ENCODE measurements at places on chromosomes 16 and 17.

GRCh38 chr16:11977376-11978041, 975 bp downstream of the SNX29 start:
- no peak for DNase-seq

- DNase-seq = no peak
Measured at GRCh38 chr16:55622272-55622671, 33.5 kb upstream of the SLC6A2 start.

DNA sequence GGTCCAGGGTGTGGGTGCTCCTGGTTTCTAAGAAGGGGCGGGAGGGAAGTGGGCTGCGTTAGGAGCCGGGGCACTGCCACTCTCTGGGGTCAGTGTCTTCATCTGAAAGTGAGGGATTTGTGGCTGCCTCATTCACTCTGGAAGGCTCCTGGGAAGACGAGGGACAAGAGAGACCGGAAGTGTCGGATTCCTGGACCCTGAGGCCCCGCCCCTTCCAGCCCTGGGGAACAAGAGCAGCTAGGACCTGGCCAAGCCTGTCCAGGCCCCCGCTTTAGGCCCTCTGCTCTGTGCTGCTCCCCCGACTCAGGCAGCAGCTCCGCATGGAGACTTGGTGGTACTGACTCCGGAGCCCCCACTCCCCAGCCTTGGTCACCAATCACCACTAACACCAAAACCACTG, 6.5 kb downstream of the LGALS3BP start:
- no peak for DNase-seq

DNA sequence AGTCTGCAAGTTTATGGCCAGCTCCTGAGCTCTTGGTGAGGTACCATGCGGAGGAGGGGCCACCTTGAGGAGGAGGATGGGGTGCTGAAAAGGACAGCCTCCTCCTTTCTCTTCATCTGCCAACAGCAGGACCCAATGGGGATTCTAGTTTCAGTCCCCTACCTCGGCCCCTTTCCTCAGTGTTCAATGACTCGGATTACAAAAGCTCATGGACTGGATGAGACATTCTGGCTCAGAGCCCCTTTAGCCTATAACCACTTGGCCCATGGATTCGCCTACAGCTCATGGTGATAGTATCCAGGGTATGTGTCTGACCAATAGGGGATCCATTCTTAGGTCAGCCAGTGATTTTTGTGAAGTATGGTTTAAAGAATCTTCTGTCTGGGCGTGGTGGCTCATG, 8.5 kb upstream of the PIK3R6 start:
- no peak for DNase-seq

DNA sequence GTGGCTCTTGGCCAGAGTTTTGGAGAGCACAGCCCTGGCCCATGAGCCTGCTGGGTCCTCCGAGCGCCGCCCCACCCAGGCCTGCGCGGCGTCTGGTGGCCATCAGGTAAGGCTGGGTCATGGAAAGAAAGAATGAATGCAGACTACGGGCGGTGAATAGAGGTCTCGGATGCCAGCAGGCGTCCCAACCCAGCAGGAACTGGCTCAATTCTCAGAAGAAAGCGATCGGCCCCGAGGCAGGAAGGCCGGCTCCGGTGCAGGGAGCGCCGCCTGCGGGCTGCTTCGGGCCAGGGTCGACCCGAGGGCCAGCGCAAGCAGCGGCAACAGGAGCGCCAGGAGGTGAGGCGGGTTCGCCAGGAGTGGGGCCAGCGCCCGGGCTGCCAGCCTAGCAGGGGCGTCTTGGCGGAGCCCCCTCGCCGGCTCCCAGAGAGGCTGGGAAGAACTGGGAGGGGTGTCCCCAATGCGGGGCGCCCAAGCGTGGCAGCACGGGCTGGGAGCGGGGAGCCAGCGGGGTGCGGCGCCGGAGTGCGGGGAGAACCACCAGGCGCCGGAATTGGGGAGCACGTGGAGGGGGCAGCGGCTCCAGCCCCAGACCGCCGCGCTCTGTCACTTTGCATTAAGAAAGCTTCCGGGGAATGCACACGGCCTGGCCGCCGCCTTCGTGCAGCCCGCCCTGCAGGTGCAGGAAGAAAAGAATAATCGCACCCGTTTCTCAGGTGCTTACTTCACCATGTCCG, 7.1 kb upstream of the TMC5 start:
- DNase-seq = no peak

DNA sequence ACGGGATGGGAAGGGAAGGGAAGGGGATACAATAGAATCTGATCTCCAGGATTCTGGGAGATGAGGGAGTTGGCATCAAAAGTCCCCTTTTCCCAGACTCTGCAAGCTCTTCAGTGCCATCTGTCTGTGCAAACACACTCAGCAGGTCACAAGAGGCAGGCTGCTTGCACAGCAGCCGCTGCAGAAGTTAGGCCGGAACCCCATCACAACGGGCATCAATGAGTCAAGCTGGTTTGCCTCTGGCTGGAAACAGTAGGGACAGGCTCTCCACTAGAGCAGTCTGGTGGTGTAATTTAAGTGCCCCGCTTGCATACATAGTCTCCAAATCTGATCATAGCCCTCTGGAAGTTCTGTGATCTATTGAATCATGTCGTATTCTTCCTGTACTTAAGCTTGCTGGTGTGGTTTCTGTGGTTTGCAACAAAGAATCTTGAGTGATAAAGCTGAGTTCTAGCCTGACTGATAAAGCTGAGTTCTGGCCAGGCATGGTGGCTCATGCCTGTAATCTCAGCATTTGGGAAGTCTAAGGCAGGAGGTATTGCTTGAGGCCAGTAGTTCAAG, 33.7 kb upstream of the KDM8 start:
- DNase-seq = peak; percentile 84

- no peak for DNase-seq
Measured at GRCh38 chr16:3752984-3753383, 35.7 kb upstream of the TRAP1 start.

DNA sequence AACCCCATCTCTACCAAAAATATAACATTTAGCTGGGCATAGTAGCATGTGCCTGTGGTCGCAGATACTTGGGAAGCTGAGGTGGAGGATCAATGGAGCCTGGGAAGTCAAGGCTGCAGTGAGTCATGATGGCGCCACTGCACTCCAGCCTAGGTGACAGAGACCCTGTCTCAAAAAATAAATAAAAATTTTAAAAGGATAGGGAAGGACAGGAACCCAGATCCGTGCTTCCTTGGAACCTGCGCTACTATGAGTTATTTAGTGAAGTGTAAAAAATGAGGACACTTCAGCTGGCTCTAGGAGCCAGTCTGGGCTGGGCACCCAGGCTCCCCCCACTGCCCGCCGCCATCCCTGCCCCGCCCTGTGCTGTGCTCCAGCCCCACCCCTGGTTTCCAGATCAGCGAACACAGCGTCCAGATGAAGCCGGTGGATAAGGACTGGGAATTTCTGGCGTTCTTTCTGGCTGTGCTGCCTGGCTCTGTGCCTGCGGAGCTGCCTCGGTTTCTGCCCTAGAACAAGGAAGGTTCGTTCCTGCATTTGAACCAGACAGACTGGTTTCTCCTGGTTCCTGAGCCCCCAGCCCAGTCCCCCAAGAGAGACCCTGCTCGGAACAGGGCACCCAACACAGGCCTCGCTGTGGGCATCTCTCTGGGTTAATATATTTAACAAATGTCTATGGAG, 18.5 kb downstream of the PLLP start:
- DNase-seq = no peak

DNA sequence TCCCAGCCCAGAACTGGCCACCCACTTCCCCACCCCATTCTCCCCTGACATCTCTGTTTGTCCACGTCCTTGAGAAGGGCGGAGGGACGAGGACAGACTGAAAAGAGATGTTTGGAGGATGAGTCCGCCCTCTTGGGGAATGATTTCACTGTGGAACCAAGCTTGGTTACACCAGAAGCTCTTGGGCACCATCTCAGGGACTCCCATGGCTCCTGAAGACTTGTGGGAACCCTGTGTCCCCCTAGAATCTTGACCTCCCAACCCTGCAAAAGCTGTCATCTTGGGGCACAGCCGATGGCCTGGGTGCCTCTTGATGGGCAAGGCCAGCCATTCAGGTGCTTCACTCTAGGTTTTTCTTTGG, 25.9 kb upstream of the LITAF start:
- DNase-seq = no peak

GRCh38 chr17:302300-302698, 50.3 kb downstream of the RPH3AL start:
- no peak for DNase-seq

DNA sequence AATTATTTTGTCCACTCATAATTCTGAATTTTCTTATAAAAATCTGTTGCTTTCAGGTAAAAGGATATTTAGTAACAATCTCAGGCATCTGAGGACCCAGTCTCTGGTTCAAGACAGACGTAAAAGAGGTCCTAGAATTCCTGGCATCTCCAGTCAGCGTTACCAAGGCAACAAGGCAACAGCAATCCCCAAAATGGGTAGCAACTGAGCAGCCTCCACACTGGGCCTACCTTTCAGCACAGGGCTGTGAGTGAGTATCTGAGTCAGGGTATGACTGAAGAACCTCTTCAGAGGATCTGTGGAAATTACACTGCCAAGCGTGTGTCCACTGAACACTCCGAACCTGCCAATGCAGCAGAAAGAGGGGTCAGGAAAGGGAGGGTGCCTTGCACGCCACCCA, 20.8 kb downstream of the FANCA start:
- no peak for DNase-seq

DNA sequence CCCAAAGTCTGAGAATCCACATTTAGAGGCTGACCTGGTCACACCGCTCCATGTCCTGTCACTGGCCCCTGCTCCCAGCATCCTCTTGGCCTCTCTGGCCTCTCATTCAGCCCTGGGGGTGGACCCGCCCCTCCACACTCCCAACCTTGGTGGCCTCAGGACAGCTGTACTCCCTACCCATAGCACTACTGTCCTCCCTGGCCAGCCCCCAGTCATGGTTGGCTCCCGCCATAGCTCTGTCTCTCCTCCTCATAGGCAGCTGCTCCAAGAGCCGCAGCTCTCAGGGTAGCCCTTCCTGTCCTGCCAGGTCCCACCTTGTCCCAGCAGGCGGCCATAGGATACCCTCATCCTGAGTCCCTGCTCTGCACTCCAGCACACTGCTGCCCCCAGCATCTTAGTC, 38.0 kb upstream of the PHB1 start:
- DNase-seq = no peak

DNA sequence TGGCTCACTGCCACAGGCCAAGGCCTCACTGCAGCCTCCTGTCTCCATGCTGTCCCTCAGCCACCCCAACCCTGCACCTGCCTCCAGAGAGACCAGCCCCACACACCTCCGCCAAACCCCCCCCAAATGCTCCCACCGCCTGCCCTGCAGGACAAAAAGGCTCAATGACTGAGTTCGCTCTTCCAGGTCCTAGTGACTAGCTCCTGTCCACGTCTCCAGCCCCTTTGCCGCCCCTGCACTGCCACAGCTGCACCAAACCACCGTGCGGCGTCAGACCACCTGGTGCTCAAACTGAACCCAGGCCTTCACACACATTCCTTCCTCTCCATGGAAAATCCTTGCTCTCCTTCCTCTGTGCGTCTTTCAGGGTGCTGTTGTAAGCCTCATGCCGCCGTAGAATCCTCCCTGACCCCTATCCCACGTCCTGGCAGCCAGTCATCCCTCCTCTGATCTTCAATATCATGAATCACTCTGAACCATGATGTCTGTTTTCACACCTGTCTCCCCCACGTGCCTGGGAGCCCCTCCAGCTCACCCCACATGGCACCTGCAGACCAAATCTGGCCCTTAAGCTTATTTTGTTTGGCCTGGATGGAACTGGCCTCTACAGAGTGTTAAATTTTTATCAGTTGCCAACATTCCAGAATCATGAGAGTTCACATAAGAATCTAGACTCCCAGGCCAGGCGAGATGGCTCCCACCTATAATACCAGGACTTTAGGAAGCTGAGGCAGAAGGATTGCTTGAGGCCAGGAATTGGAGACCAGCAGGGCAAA, 4.3 kb upstream of the GSG1L start:
- no peak for DNase-seq

DNA sequence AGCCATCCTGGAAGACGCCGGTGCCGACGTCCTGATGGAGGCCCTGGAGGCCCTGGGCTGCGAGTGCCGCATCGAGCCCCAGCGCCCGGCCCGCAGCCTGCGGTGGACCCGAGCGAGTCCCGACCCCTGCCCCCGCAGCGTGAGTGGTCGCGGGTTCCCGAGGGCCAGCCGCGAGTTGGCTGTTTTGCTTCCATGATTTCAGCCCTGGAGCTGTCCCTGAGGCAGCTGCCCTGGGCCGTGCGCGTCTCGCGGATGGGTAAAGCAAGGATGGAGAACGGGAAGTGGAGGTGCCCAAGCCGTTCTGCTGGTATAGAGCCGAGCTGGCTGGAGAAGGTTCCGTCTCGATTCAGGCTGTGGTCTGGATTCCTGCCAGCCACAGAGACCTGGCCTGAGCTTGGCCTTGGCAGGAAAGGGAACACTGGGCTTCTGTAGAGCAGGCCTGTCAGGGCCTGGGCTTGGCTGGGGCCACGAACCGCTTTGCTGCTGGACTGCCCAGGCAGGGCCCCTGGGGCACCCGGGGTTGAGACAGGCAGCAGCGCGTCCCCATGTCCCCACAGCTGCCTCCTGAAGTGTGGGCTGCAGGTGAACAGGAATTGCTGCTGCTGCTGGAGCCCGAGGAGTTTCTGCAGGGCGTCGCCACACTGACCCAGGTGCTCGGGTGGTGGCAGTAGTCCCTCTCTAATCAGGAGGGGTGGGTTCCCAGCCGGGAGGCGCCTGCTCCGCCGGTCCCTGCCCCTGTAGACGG, 941 bp upstream of the MRPS34 start:
- peak; percentile 40 for DNase-seq

DNA sequence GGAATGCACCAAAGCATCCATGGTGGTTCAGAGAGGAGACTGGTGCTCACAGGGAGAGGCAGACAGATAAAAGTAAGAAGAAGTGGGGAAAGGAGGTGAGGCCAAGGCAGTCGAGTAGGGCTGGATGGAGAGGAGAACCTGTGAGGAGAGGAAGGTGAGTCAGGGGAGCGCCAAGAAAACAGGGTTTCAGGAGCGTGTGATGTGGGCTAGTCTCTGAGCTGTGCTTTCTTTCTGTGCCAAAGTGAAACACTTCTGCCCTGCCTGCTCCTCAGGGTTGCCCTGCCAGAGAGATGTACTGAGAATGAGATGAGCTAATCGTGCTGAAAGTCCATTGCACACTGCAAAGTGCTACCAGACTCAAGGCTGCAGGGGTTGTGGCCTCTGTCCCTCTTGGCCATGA, 310.7 kb upstream of the CCL2 start:
- DNase-seq = no peak

GRCh38 chr16:71627731-71628181, 1.8 kb downstream of the MARVELD3 start:
- no peak for DNase-seq

DNA sequence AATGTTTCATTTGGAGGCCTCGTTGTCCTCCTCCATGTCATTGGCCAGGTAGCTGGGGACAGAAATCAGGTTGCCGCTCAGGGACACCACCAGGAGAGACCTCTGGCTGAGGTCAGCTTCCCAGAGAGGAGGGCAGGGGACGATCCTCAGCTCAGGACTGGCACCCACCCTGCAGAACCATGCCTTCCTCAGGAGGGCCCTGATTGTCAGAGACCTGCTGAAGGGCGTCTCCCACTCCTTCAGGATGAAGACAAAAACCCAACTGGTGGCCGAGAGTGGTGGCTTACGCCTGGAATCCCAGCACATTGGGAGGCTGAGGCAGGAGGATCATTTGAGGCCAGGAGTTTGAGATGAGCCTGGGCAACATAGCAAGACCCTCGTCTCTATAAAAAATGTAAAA, 19.5 kb downstream of the PRR11 start:
- no peak for DNase-seq
